Large intestine (tissue), 12 donors: ENCODE measurements at places on chromosomes 16 and 17. TPM values are rescaled to one million over a fixed set of nuclear protein-coding genes. Genes with fewer than 3 reads are reported as not detected.

ABCA9 gene
- 2.1 TPM for polyA plus RNA-seq

NRN1L gene
- polyA plus RNA-seq = 1.6 TPM

PYCARD gene
- 42.4 TPM for polyA plus RNA-seq

TMIGD1 gene
- 43.9 TPM for polyA plus RNA-seq

OR1A1 gene
- polyA plus RNA-seq = not detected

MYH8 gene
- 2.1 TPM for polyA plus RNA-seq

USP7 gene
- 110 TPM for polyA plus RNA-seq

PRM1 gene
- polyA plus RNA-seq = not detected

GRB2 gene
- 67.7 TPM for polyA plus RNA-seq

OTOA gene
- 0.13 TPM for polyA plus RNA-seq

- DNase-seq = peak; percentile 97
Observed at GRCh38 chr16:69565671-69566239, at the start of gene NFAT5. Gene NFAT5, plus strand, starts transcription at chr16:69565966. Its CDS starts 336 bp downstream, at chr16:69566302.

GRCh38 chr17:61757168-61757567, 106.2 kb downstream of the BRIP1 start:
- DNase-seq = no peak

GRCh38 chr16:21283521-21284289, 5.6 kb upstream of the CRYM start:
- DNase-seq = peak; percentile 66

DNA sequence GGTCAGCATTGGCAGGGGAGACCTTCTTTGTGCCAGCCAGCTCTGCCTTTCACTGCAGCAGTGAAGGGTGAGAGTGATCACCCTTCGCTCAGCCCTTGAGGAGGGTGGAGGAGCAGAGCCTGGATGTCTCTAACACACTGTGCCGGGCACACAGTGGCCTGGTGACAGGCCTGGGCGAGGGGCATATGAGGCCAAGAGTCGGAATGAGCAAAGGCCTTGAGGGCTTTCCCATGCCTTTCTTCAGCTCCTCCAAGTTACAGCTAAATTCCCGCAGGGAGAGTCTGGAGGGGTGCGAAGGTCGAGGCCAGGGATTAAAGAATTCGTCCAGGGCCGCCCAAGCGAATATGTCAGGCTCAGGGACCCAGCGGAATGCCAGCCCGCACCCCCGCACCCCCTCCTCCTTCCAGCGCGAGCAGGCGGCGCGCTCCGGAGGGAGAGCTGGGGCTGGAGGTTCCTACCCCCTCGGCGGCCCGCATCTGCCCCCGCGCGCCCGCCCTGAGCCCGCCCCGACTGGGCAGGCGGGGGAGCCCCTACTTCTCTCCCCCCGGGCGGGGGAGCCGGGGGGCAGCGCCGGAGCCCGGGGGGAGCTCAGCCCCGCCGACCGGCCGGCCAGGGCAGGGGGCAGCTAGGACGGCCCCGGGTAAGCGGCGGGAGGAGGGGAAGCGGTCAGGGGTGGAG, at the start of gene RASL10B:
TSS of gene RASL10B (plus strand) at position 401 of the 678 bp plus-strand sequence. CDS start 3,546 bp downstream, outside the sequence.
- DNase-seq = peak; percentile 27

DNA sequence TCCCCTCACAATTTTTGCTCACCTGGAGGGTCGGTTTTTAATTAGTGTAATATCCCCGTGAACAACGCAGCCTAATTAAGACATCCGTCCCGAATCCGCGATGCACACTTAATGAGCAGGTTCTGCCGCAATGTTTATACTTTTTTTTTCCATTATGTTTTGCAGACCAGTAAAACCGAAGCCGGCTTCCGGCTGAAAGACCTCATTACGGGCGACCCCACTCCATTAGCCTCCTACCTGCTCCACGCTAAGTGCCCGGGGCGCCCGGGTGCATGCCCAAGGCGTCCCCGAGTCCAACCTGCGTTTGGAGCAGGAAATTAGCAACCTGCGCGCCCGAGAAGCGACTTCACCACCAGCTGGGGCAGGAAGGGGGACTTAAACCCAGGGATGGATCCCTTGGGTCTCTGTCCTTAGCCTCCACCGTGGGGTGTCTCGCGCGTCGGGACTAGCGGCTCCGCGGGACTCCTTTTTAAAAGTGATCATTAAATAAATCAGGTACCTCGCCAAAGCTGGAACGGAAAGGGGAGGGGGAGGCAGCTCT, 1.7 kb downstream of the RBFOX3 start:
- no peak for DNase-seq

- DNase-seq = no peak
Observed at GRCh38 chr17:37368577-37368976, 7.2 kb upstream of the C17orf78 start.

GRCh38 chr16:70678121-70678897, 7.5 kb downstream of the MTSS2 start:
- DNase-seq = no peak

DNA sequence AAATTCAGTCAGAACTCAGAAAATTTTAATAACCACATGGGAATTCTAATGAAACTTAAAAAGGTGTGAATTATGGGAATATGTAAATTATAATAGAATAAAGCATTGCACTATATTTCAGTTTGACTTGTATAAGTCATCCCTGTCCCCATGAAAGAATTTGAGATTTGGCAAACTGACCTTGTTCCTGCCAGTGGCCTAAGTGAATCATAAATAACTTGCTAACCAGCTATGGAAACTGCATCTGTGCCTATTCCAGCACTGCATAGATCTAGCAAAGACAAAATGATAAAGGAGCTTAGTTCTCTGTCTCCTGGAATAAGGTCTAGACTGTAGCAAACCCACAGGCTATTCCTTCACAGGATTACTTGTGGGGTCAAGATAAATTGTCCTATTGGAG, 106.8 kb upstream of the NOG start:
- DNase-seq = no peak

GRCh38 chr16:55476625-55477533, 2.1 kb upstream of the MMP2 start:
- no peak for DNase-seq

GRCh38 chr16:78257376-78257728, 157.9 kb downstream of the WWOX start:
- DNase-seq = no peak

GRCh38 chr17:33871720-33872540, 383.2 kb upstream of the CCL2 start:
- peak; percentile 12 for DNase-seq

- DNase-seq = no peak
Observed at GRCh38 chr17:61465550-61466237, 13.5 kb downstream of the TBX4 start.

DNA sequence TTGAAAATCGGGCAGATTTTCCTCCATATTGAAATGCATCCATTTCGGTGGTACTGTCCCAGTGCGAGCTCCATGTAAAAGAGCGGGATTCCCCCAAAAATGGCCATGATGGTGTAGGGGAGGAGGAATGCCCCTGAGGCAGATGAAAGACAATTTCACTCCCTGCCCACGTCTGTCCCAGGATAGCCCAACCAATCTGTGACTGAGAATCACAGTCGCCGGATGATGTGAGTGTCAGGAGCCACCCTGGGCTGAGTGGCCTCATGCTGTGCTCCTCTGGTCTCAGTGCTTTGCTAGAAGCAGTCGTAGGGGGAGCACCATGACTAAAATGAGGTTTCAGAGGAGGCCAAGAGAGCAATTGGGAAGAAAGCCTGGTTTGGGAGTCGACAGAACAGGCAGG, 16.7 kb downstream of the SLC6A4 start:
- no peak for DNase-seq

GRCh38 chr16:68072038-68072695, 13.0 kb upstream of the NFATC3 start:
- DNase-seq = peak; percentile 81

DNA sequence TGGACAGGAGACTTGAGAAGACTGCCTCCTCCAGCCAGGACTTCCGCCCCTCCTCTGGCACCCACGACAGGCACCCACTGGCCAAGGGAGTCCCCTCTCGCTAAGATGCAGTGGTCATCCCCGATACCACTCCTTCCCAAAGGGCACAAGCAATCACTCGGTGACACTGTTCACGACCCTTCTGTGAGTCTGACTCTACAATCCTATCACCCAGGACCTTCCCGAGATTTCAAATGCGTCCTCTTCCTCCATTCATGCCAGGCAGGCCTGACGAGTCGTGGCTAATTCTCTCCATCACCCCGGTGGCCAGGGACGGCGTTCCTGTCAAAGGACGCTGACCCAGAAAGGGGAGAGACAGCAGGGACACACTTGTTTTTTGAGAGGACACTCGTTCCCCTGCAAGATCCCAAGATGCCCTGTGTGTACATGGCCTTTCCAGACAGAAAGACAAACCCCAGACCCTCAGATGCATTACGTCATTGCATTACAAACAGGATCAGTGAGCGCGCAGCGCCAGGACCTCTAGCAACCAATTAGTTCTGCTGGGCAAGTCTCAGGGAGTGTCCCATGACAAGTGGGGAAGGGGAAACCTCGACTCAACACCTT, 12.2 kb downstream of the FBXO31 start:
- no peak for DNase-seq

GRCh38 chr17:11404431-11405276, 163.6 kb downstream of the SHISA6 start:
- no peak for DNase-seq

DNA sequence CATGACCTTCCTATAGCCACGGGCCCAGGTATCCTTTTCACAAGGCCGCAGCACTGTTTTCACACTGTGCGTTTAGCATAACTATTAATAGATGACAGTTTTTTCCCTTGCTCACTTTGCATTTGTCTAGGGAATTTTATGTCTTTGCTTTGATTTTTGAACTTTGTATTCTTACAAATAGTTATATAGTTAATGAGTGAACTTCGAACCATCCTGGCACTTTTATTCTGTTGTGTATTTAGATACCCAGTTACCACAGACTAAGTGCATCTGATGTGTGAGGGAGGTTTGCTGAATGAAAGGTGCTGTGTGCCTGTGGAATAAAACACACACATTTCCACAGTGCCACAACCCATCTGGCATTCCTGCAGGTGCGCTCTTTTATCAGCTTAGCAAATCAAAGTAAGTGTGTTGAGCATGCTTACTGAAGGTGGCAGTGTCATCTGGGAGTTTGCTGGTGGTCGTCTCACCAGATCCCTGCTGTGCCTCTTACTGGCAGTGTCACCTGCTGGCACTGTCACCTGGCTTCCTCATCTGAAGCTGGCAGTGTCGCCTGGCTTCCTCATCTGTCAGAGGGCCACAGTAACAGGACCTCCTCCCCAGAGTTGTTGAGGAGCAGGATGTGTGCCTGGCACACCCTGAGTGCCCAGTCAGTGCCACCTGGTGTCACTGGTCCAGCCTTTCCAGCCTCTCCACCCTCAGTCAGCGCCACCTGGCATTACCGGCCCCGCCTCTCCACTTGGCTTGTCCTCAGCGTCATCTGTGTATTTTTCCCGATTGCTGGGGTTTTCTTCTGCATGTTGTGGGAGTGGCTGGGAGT, 37.6 kb downstream of the USP10 start:
- no peak for DNase-seq

DNA sequence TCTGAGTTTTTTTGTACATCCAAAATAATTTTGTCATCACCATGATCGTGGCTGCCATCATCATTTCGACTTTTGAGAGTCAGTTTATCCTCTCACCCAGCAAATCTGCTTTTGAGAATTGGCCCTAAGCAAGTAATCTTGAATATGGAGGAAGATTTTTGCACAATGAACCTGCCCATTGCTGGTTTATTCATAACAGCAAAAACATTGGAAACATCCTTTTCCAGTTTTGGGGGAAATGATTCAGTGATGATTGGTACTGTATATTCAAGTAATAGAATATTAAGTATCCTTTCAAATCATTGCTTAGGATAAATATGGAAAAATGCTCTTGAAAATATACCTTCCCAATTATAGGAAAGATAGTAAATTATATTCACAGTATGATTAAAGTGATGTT, 53.1 kb downstream of the PRKCA start:
- DNase-seq = no peak

DNA sequence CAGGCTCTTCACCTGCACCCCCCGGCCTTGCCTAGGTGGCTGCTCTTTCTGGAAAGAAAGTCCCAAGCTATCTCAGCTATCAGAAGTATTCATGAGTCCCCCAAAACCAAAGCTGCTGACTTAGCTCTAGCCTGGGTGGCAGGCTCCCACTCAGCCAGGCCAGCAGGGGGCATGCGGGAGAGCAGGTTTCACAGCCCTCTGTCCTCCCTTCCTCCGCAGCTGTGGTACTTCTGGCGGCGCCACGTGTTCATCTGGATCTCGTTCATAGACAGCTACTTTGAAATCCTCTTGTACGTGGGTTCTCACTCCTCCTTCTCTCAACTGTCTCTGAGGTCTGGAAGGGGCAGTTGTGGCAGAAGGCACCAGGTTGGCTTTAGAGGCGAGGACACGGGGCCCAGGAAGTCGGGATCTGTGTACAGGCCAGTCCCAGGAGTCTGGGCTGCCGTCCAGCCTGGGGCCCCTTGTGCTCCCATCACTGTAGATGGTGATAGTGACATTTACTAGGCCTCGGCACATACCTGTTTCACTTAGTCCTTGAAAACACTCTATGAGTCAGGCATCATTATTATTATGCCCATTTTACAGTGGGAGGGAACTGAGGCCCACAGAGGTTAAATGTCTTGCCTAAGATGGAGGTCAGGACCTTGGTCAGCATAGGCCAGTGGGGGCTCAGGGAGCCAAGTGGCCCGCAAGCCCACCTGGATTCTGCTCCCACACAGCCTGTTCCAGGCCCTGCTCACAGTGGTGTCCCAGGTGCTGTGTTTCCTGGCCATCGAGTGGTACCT, 12.9 kb downstream of the TRPV2 start:
- DNase-seq = peak; percentile 54

GRCh38 chr16:23679274-23679985, 741 bp downstream of the PLK1 start:
- peak; percentile 68 for DNase-seq

GRCh38 chr17:42286411-42287221, 1.7 kb upstream of the STAT5A start:
- no peak for DNase-seq

GRCh38 chr17:56806949-56807348, 26.8 kb downstream of the C17orf67 start:
- DNase-seq = no peak

GRCh38 chr17:67399676-67400075, 22.6 kb downstream of the PITPNC1 start:
- no peak for DNase-seq

DNA sequence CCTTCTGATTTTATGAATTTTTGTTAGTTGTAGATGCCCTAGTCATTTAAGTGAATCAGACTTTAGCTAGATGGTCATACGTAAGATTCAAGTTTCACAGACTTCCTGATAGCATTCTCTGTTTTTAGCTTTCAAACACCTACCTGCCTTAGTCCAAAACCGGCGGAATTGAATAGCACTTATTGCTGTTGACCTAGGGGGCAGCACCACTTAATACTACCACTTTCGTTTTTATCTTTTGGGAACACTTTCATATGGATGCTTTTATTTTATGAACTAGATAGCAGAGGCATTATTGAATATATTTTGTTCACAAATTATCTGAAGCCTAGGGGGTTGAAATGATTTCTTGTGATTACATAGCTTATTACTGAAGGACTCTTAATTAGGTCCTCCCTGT, 31.5 kb downstream of the TADA2A start:
- no peak for DNase-seq

- DNase-seq = no peak
Observed at GRCh38 chr16:60641067-60641665, 1395.1 kb downstream of the CDH8 start.

GRCh38 chr17:43068570-43069367, 43.7 kb downstream of the RND2 start:
- no peak for DNase-seq
